Stimulated activated CD4-positive, alpha-beta T cell treated with anti-CD3 and anti-CD28 coated beads, Interleukin-12 subunit alpha, Interleukin-12 subunit beta, amount 100 ng/mL, for 48 hours (primary cell): ENCODE measurements at places on chromosomes 12 and 14.

DNA sequence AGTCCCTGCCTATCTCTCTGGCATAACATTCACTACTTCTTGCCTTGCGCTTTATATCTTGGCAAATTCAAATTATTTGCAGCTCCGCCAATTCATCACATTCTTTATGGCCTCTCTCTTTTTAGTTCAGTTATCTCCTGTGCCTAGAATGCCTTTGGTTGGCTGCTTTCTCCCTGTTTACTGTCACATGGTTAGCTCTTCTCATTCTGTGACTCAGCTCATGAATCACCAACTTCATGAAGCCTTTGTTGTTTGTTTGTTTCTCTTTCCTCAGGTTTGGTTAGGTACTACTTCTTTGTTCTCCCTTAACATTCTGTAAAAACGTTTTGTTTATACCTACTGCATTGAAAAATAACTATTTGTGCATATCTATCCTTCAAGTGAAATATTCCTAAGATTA, 376.5 kb upstream of the GARIN6 start:
- DNase-seq = no peak

- no peak for DNase-seq
Measured at GRCh38 chr12:11834104-11834812, 184.8 kb downstream of the ETV6 start.

GRCh38 chr12:87820524-87821202, 208.5 kb downstream of the C12orf50 start:
- no peak for DNase-seq

GRCh38 chr12:123032736-123033391, 52.4 kb downstream of the ARL6IP4 start:
- no peak for DNase-seq

- DNase-seq = no peak
Measured at GRCh38 chr14:59241121-59241520, 52.7 kb downstream of the DAAM1 start.

- DNase-seq = no peak
Measured at GRCh38 chr12:1553536-1553935, 40.8 kb downstream of the FBXL14 start.

- peak; percentile 27 for DNase-seq
Measured at GRCh38 chr14:101665478-101666078, 95.9 kb upstream of the PPP2R5C start.

DNA sequence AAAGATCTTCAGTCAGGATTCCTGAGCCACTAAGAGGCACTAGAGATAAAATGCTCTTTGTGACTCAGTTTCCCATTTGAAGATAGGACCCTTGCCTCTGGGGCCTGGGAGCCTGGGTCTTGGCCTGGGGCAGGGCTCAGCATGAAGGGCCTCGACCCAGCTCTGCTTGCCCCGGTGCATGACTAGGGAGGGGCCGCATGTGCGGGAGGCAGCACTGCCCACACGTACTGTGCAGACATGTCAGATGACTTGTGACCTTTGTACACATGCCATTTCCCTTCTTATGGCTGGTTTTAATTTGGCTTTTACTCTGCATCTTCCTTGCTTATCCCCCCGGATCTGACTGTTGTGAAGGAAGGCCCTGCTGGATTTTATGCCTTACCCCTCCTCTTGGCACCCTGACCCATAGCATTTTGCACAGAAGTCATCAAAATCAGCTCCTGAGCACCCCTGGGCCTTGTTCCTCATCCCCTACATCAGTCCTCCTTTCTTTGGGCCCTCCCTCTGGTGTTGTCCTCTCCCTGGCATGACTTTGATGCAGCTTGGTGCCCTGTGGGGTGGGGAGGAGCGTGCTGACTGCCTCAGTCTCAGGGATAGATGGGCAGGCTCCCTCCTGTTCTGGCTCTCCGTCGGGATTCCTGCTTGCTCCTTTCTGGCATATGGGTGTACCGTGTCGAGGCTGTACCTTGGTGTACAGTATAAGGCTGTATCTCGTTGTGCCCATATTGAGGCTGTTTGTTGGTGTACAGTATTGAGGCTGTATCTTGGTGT, 4.4 kb downstream of the CLSTN3 start:
- DNase-seq = no peak

- no peak for DNase-seq
Measured at GRCh38 chr14:65506801-65507200, 94.3 kb downstream of the FUT8 start.

DNA sequence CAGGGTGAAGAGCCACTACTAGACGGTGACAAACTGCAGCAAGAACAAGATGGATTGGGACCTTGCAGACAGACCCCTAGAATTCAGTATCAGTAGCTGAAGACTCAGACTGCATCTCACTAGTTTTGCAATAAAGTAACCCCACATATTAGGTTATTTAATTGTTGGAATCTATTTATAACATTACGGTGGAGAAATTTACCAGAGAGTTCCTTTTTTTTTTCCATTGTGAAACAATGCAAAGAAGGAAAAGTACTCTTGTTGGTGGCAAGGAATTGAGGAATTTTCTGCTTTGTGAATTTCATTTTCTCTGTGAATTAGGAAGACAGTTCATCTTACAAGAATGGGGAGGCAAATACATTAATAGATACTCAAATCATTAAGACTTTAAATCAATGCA, 185.7 kb upstream of the PPFIA2 start:
- DNase-seq = no peak

DNA sequence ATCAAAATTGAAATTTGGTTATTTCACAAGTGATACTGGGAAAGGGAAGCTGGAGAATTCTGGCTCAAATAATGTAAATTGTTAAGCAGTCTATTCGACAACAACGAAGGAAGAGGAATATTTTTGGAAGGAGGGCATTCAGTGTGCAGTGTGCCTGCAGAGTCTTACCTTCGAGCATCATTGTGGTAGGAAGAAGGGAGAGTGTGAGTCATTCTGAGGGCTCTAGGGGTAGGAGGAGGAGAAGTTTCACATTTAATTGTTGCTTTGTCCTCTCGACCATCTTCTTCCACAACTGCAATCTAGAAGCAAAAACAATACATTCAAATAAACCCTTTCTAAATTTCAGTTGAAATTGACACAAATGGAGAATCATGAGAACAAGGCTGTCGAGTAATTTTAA, 263.0 kb downstream of the ACSS3 start:
- no peak for DNase-seq

GRCh38 chr12:108560321-108560721, 652 bp downstream of the SART3 start:
- no peak for DNase-seq

DNA sequence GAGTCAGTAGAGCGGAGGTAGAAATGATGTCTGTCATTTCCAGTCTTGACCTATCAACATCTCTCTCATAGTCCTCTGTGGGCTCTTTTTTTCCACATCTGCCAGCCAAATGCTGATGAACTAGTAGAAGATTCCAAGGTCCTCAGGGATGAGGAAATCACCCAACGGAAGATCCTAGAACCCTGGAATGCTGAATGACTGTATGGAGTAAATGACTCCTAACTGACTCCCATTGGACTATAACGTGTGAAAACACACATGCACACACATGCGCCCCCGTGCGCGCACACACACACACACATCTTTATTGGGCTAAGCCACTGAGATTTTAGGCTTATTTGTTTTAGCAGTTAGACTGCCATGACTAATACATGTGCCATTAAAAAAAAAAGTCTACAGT, 159.2 kb downstream of the MYRFL start:
- no peak for DNase-seq

GRCh38 chr12:52256584-52256935, 17.9 kb upstream of the KRT86 start:
- DNase-seq = no peak

GRCh38 chr14:105711044-105711620, 184.7 kb downstream of the TMEM121 start:
- no peak for DNase-seq

GRCh38 chr12:20601668-20602280, 93.4 kb upstream of the SLCO1C1 start:
- DNase-seq = no peak

DNA sequence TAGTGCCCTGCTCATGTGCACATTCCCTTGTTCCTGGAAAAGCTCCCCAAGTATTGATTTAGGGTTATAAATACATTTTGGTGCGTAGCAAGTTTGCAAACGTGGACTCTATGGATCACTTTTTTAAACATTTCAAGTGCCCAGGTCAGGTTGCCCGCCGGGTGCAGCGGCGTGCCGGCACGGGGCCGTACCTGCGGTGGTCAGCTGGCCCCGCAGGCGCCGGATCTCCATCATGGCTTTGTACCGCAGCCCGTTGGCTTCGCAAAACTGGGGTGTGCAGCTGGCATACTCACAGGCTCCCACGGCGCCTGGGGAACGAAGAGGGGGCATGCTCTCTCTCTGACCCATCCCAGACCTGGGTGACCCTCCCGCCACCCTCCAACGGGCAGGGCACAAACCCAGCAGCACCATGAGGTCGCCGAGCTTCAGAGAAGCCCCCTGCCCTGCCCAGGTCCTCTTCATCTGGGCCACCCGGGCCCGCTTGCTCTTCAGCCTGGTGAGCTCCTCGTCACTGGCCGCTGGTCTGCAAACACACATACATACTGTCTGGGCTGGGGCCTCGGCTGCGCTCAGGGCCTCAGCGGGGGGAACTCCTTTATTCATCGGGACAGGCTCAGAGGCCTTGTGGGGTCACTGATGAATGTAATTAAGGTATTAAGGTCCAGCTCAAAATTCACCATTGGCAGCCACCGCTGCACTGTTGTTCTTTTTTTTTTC, 35.1 kb downstream of the DHX37 start:
- no peak for DNase-seq

- DNase-seq = no peak
Measured at GRCh38 chr12:51200806-51201205, 17.1 kb downstream of the POU6F1 start.

- no peak for DNase-seq
Measured at GRCh38 chr12:52010152-52010622, 3.4 kb downstream of the TAMALIN start.

DNA sequence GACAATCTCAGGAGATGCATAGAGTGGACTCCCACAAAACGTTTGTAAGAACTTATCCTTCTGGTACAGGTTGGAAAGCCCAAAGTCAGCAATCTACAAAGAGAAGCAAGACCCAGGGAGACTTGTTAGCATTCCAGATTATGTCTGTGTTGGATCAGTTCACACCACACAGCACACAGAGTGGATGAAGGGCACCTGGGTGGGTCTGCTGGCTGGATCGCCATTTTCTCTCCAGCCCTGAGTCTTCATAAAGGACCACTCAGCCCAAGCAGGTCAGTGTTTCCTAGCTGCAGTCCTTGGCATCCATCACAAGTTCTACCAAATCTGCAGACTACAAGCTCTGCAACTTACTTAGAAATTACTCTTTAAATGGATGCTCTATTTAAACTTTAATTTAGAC, 66.0 kb downstream of the NUAK1 start:
- no peak for DNase-seq
